ENCODE measurements at places on chromosomes 11 and 22.
A peak's percentile ranks its signal among the peaks of the same experiment; 100 is the strongest.

GRCh38 chr11:62980133-62980760, 4.5 kb downstream of the SLC22A6 start:
- peak; percentile 31 for DNase-seq

DNA sequence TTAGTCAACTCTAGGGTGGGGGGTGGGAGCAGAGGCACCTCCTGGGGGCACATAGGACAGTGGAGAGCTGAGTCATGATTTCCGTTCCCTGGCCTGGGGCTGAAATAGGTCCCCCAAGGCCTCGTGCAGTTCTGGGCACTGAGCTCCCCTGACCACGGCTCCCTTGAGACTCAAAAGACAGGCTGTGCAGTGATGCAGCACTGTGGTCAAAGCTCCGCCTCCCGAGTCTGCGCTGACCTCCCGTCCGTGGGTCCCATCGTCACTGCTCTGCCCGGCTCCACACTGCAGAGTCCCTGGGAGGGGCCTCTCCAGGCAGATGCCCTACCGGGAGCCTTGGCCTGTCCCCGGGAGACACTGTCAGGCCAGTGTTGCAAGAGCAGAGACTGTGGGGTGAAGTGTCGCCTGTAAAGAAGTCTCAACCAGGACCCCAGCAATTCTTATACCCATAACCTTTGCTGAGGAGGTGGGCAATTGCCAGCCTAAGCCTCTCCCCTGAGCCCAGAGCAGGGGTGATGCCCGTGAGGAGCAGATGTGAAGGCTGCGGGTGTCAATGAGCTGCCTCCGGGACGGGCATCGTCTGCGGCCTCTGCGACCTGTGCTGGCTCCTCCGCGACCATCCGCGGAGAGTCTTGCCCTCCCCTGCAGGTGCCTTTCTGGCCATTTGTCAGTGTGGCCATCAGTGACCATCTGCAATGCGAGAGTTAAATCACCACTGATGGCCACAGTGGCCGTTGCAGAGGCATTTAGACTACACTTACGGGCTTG, 877.3 kb downstream of the BRD1 start:
- DNase-seq, result no peak

GRCh38 chr11:5713695-5714094, 22.6 kb upstream of the OR56B1 start:
- DNase-seq, result no peak

DNA sequence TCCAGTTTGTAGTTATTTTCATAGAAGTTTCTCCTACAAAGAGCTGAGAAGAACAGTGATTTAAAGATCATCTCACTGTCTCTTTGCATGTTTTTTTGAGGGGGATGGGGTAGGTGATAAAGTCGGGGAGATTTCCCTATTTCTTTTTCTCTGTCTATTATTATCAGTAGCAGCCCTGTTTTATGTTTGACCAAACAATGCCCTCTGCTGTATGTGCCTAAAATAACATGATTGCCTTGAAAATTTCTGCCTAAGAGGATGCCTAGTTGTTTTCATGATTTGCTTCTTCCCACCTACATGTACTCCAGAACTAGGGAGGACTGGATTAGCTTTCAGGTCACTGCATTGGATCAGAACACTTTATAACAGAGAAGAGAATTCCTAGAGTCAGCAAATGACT, 1330.2 kb downstream of the LRRC4C start:
- DNase-seq, result peak; percentile 25

DNA sequence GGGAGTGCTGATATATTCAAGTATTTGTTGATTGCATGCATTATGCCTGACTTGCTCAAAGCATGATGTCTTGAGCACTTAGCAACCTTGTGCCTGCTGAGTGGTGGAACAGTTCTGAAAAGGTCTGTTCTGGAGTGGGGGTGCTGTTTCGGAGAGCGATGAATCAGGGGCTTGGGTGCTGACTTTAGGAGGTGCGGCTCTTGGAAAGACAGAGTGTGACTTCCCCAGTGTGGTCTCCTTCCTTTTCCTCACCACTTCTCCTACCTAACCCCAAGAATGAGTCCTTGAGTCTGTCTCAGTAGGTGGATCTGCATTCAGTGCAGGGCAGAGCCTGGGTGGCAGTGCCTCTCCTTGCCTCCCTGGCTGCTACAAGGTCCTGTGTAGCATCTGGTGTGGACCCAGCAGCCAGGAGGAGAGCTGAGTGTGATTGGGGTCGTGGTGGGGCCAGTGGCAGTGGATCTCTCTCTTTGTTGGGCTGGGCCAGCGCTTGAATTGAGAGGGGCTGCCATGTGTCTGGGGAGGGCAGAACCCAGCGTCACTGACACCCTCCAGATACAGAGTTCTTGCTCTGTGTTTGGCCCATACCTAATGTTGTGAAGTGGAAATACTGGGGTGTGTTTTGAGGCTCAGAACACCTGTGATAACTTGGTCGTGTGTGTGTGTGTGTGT, 35.9 kb downstream of the ST3GAL4 start:
- DNase-seq, result no peak

GRCh38 chr11:134669796-134670195, 257.8 kb upstream of the B3GAT1 start:
- no peak for DNase-seq

DNA sequence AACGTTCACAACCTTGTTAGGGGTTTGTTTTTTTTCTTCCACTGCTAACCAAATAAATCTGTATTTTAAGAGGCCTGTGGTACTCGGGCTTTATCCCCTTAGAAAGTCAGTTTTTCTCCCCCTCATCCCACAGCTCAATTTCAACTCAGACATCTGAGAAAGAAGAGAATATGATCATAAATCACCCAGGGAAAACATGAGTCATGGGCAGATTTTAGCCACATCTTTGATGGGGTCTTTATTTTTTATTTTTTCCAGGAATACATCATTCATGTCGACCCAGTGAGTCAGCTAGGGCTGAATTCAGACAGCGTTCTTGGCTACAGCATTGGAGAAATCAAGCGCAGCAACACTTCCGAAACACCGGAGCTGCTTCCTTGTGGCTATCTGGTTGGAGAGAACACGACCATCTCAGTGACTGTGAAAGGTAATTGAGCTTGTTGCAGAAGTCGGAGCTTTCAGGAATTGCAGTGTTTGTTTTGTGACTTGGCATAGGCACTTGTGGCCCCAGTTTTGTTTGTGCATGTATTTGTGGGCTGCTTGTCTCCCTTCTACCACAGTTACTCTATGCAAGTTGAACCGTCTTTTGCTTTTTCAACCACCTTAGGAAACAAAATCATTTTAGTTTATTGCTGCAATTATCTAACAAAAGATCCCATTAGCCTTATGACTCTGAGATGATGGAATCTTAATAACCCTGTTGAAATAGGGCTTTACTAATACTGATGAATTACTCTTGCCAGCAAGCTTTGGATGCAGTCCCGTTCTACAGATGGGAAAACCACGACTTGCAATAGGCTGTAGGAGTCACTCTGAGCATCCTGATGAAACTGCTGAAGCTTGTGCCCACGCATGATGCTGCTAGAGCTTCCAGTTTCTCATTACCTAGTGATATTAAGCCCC, 62.7 kb downstream of the DBX1 start:
- DNase-seq, result no peak

DNA sequence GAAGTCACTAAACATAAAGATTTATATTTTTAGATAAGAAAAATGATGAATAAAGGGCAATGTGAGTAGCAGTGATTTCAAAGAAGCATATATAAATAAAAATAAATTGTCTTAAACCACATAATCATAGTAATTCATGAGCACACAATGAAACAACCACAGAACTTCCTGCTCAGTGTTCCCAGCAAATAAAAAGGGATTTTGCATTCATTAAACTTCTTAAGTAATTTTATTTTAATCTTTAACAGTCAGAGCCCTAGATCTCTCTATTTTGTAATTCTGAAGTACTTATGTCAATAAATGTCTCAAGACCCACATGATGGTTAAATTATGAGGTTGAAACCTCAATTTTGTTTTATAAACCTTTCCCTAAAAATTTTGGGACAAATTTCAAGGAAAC, 14.5 kb upstream of the MMP20 start:
- peak; percentile 25 for DNase-seq

DNA sequence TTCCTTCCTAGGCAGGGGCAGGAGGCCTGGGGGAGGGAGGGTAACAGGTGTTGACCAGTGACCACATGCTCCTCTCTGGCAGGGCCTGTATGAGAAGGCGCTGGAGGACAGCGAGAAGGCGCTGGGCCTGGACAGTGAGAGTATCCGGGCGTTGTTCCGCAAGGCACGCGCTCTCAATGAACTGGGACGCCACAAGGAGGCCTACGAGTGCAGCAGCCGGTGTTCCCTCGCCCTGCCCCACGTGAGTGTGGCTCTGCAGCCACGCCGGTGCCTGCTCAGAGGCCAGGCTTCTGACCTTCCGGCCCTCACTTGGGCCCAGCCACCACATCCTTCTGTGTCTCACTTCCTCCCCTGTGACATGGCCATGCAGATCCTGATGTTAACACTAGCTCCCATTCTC, 25.8 kb downstream of the ZC3H7B start:
- DNase-seq, result no peak

DNA sequence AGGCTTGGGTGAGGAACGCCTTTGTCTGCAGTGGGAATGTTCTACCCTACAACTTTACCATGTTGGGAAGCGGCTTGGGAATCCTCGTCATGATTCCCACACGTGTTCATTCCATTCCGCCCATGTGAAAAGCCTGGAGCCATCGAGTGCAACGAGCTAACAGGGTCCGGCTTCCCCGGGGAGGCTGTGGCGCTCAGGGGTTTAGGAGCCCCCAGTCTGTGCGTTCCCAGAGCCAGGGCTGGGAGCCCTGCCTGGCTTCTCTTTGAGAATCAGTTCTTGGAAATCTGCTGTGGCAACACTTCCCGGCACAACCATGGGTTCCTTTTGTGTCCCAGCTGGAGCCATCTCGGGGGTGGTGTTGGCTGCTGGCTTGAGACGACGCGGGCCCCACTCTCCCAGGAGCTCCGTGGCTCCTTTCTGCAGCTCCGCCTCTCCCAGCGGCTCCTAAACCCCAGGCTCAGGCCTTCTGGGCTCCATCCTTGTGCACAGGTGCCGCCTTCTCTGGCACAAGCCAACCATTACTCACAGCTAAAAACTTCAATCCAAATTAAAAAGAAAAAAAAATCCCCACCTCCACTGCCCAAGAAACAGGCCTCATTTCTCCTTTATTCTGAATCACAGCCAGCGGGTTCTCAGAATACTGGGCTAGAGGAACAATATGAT, 18.7 kb upstream of the PPFIA1 start:
- no peak for DNase-seq

DNA sequence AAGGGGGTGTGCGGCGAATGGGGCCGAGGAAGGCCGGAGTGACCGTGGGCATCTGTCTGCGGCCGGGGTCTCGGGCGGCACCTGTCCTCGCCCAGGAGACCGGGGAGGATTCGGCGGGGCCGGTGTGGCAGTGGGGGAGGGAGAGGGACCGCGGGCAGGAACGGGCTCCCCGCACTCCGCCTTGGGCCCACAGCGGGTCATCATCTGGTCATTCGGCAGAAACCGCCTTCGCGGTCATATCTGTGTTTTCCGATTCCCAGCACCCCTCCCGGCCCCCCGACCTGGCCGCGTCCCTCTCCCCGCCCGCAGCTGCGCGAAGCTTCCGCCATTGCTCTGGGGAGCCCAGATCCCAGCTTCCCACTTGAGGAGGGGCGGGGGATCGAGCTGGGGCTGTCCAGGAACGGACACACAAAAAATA, 824 bp upstream of the CBX6 start:
- DNase-seq, result no peak

DNA sequence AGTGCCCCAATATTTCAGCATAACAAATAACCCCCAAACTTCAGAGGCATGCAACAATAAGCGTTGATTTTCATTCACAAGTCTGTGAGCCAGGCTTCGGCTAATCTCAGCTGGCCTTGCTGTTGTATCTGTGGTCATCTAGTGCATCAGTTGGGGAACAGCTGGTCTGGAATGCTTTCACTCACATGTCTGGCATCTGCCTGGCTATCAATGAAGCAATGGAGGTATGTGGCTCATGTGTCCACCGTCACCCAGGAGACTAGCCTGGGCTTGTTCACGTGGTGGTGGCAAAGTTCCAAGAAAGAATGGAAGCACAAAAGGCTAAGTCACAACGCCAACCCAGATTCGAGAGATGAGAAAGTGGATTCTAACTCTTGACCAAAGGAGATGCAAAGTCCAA, 304.8 kb upstream of the ISX start:
- DNase-seq, result no peak

- no peak for DNase-seq
Observed at GRCh38 chr22:35275580-35275979, 18.3 kb downstream of the HMGXB4 start.

DNA sequence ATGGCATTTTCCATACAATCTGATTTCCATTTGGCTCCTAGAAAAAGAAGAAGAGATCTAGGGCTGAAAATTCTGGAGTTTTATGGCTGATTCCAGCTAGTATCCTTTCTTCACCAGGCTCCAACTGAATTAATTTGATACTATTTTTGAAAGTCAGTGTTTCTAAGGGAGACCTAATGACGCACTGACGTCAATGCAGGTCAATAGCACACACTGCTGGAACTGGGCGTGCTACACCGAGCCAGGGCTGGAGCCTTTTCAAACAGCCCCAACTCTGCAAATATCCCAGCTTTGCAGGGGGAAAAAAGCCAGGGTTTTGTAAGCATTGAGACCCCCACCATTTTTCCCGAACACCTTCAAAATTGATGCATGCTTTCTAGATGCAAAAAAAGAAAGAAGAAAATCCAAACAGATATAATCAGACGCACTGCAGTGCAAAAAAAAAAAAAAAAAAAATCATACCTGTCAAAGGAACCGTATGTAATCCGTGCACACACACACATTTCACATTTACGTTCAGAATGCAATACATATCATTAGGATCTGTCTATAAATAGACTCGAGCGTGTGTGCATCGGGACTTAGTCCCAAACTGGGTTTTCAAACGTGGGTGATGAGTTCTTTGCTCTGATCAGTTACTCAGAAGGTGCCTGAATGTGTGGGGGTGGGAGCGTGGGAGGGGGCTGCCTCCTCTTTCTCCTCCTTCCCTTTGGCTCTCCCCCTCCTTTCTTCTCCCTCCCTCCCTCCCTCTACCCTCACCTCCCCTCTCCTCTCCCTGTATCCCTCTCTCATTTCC, 124.5 kb upstream of the HSD17B12 start:
- DNase-seq, result no peak

DNA sequence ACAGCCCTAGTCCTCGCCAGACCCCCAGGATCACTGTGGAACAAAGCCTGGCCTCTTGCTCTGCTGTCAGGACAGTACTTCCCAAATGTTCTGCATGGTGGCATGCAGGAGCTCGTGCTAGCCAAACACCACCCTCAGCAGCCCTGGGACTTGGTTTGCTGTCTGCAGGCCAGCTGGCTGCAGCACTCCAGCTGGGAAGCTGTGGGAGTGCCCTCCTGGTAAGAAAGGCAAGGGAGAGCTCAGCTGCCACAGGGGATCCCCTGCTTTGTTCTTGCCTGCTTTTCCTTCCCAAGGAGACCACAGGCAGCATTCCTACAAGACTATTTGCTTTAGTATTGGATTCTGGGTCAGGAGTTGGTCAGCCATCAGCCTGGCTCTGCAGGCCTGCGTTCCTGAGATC, 27.9 kb downstream of the TCIRG1 start:
- no peak for DNase-seq

GRCh38 chr11:107998761-107999160, 9.9 kb upstream of the CUL5 start:
- DNase-seq, result no peak

DNA sequence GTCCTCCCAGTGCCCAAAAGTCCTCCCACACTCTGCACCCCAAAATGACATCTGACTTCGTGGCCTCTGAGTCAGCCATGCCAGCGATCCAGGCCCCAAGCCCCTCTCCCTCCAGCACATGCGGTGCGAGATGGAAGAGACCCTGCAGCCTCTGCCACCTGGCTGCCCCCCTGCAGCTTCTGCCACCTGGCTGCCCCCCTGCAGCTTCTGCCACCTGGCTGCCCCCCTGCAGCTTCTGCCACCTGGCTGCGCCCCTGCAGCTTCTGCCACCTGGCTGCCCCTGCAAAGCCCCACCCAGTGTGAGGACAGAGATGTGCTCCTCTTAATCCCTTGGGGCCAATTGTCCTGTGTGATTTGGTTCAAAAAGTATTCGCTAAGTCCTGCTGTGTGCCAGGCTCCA, 68.0 kb downstream of the WNT7B start:
- DNase-seq, result no peak
